ENCODE measurements at places on chromosomes 6 and 20.

DNA sequence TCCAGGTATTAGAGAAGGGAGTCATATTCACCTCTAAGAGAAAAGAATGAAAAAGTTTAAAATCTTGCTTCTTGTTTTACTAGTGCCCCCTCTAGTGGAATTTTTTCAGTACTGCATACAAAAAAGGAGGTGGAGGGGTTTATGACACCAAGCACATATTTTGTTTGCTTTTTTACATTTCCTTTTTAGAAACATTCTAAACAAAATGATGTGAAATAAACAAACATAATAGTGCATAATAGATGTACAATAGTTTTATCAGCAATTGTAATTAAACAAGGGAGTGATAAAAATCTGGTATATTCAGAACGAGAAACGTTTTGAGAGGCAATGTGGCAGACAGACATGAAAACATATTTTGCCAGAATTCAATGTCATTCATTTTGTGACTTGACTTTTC lies 111.0 kb upstream of the TFAP2D start:
- DNase-seq, result no peak

DNA sequence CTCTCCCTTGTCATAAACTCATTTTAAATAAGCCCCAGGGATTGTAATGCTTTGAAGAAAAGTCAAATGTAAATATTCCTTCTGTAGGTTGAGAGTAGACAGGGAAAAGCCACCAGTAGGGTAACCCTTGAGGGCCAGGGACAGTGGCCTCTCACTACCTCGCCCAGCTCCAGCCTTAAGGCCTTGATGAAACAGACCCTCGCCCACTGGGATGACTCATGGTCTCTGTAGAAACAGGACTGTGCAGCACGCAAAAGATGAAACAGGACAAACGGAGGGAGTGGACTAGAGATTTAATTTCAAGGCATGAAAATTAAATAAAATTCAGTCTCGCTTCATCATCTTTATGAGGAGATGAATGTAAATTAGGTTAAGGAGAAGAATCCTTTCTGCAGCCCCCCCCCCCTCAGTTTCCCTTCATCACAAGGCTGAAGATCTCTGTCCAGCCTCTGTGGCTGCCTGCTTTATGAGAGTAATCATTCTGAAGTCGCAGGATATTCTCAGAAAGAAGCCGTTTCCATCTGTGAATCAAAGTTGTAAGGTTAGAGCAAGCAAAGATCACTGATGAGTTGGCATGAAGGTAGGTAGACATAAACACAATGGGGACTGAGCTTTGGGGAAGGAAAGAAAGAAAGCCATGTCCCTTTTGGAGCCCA lies 60.4 kb downstream of the TMEM200A start:
- no peak for DNase-seq

- no peak for DNase-seq
Observed at GRCh38 chr20:8492173-8492572, 360.1 kb downstream of the PLCB1 start.

DNA sequence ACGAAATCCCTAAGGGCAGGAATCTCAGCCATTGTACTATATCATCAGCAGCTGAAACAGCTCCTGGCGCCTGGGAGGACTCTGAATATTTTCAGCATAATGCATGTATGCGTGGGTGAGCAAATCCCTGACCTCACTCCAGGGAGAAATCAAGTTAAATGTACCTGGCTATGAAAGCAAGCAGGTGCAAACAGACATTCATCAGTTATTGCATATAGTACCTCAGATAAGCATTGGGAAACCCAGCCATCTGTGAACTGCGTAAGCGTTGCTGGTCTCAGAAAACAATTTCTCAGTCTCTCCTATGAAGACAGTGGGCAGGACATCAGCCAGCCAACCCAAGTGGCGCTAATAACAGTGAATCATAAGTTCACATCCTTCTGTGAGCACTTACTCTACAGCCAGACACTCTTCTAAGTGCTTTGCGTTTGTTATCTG lies 622.6 kb downstream of the EPM2A start:
- no peak for DNase-seq

- DNase-seq, result no peak
Observed at GRCh38 chr20:47191074-47191673, 165.3 kb downstream of the ZMYND8 start.

DNA sequence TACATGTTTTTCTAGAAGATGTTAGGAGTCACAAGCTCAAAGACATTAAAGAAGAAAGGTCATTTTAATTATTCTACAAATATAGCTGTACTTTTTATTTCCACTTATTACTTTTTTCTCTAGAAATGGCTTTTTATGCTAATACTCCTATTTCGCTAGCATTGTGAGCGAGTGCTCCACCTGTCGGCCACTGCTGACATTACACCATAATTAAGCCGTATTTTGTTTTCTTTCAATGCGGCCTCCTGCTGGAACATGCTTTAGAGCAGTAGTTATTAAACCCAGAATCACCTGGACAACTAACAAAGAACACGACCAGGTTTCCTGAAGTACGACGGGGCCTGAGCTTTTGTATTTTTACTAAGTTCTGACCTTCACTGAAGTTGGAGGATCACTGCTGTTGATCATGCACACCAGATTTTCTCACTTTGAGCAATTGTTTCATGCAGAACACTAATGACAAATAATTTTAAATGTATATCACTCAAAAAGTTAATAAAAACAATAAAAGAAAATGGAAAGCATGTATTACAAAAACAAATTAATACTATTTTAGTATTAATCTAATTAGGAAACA lies 74.1 kb upstream of the PAK5 start:
- DNase-seq, result no peak

- no peak for DNase-seq
Observed at GRCh38 chr6:73250016-73250415, 13.0 kb downstream of the KHDC1 start.

- DNase-seq, result no peak
Observed at GRCh38 chr20:35226126-35226883, at the start of gene MMP24. MMP24 (plus strand) TSS chr20:35226690; CDS start chr20:35226739, 49 bp downstream.

DNA sequence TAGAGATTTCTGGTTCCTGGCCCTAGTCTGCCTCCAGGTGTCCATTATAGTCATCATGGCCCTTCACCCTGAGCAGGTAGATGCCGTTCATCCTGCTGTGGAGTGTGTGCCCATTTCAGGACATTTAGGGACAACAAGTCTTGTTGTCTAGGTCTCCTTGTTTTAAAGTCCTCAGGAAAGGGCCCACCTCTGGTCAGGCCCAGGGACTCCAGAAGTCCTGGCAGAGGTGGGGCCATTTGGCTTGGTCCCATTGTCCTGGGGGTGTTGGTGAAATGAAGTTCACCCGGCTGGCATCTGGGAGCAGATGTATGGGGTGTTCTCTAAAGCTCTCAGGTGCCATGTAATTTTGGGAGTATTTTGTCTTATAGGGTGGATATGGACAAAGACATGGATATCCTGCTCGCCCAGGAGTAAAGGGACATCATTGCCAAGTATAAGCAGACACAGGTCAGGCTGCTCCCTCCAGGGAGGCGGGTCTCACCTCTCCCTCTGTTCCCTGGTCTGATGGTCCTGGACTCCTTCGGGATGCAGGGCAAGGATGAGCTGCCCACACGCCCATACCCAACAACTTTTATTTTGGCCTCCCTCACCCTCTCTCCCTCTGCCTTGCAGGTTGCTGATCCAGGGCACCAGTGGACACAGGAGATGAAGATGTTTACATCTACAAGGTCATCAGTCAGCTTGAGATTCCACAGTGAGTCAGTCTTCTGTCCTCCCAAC lies 31.7 kb upstream of the MAS1L start:
- DNase-seq, result no peak

DNA sequence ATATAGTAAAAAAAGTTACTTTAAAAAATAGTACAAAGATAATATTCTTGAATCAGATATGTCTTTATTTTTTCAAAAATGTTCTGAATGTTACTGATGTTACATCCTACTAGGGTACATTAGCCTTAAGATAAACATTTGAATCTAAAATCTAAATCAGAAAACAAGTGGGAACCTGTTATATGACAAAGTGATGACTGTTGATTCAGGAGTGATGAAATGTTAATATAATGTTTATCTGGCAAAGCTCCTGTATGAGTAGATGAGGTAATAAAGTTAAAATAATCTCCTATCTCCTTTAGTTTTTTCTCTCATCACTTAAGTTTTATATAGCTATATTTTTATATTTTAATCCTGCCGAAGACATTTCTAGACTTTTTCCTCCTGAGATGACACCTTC lies 4.2 kb downstream of the DOP1A start:
- DNase-seq, result no peak

GRCh38 chr20:57582432-57583288 lies 21.8 kb downstream of the PCK1 start:
- DNase-seq, result no peak

DNA sequence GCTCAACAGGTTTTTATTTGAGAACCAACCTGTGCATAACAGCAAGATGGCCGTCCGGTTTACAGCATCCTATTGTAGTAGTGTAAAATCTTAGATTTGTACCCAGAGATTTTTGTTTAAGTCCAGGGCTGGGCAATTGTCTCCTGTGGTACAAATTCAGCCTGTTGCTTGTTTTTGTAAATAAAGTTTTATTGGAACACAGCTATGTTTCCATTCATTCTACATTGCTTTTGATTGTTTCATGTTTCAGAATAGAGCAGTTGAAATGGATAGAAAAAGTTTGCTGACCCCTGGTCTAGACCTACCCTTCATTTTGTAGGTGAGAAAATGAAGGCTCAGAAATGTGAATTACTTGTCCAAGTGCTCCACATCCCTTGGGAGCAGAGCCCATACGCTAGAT lies 8.5 kb downstream of the SMPDL3A start:
- DNase-seq, result no peak

DNA sequence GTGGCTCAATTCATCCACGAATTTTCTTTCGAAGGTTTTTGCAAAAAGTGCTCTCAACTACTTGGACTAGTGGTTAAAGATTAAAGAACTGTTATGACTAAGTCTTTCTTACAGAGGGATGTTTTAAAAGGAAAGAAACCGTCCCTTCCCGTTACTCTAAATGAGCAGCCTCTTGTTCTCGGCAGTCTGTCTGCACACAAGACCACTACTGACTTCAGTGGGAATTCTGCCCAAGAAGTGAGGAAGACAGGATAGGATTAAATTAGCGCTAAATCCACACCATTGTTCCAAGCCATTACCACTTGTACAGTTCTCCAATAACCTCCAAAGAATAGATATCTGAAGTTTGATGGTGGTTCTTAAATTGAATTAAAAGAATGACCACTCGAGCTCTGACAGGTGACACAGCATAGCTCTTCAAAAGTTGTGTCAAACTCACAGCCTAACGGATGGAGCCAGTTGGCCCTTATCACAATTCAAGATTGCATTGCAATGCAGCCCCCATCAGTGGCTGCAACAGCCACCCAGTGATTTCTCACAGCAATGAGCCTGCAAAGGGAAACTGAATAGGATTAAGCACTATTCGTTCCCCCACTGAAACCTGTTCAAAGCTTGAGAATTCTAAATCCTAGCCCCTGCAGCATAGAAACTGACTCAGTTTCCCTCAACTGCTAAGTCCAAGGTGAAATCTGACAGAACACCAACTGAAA lies 1.8 kb downstream of the EPB41L2 start:
- DNase-seq, result no peak

- DNase-seq, result no peak
Observed at GRCh38 chr6:25058941-25059340, 123.2 kb upstream of the RIPOR2 start.

GRCh38 chr6:6320901-6321300 lies 439 bp upstream of the F13A1 start:
- DNase-seq, result no peak
